GM12878 (cell line): ENCODE measurements at places on chromosomes 3 and 15.

- no peaks in the 10 kb centered on the region for H3K27me3 ChIP-seq
- no peak overlapping the region for H3K4me3 ChIP-seq
- no peaks in the 10 kb centered on the region for H3K4me1 ChIP-seq
Observed at GRCh38 chr3:30309961-30310954, 296.1 kb upstream of the TGFBR2 start.

DNA sequence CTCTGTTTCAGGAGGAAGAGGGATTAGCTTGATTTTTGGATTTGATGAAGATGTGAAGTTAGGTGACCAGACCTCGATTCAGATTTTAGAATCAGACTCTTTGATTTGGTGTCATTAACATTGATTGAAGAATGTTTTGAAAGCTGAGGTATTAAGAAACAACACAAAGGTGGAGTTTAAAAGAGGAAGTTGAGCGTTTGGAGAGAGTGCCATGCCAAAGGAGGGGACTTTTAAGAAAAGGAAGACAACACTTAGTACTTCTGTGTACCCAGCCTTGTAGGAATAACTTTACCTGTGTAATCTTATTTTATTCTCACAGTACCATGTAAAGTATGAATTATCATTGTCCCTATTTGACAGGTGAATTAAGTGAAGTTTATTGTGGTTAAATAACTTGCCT, 34.4 kb downstream of the PPARG start:
- H3K36me3 ChIP-seq: no peaks in the 10 kb centered on the region
- H3K4me1 ChIP-seq: no peaks in the 10 kb centered on the region
- no peak for DNase-seq
- H3K4me3 ChIP-seq: no peak overlapping the region

DNA sequence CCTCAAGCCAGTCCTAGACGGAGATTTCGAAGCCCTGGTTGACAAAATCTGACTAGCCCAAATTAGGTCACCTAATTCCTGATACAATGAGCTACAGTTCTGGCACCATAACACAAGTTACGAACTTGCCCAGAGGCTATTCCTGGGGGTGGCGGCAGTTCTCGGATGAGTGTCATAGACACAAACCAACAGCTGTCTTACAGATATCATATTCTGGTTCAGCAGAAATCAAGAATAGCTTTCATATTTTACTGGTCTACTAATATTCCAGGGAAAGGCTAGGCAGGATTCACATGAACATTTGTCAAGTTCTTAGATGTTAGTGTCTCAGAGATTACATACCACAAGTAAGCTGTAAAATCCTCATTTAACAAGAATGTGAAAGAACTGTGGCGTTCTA, 8.8 kb downstream of the ANAPC13 start:
- H3K4me1 ChIP-seq: no peaks in the 10 kb centered on the region
- peaks cover 6% of the 10 kb centered on the region for H3K36me3 ChIP-seq
- DNase-seq: no peak
- H3K27me3 ChIP-seq: no peaks in the 10 kb centered on the region
- H3K27ac ChIP-seq: no peak overlapping the region

GRCh38 chr3:49916686-49917085, 12.9 kb downstream of the MON1A start:
- H3K36me3 ChIP-seq: no peaks in the 10 kb centered on the region
- no peaks in the 10 kb centered on the region for H3K27me3 ChIP-seq
- no peaks in the 10 kb centered on the region for H3K4me1 ChIP-seq
- no peak for DNase-seq
- H3K4me3 ChIP-seq: no peak overlapping the region
- no peak overlapping the region for H3K27ac ChIP-seq

DNA sequence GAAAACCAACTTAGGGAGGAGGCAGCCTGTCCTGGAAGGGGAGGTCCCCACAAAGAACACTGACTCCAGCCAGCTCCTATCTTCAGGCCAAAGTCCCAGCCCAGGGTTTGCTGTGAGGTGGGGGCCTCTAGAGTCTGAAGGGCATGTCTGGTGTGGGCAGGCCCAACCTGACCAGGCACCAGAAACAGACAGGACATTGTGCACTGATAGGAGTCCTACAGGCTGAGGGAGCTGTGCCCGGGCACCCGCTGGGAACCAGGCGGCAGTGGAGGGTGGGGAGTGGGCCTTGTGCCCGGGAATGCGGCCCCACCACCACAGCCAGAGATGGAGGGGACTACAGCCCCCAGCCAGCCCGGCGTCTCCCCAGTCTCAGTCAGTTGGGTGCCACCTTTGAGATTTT, 161.4 kb downstream of the WNT7A start:
- no peaks in the 10 kb centered on the region for H3K36me3 ChIP-seq
- no peak for DNase-seq
- H3K4me3 ChIP-seq: no peak overlapping the region
- no peaks in the 10 kb centered on the region for H3K4me1 ChIP-seq
